Stimulated activated CD4-positive, alpha-beta T cell treated with anti-CD3 and anti-CD28 coated beads, Interleukin-15, amount 100 ng/mL, for 48 hours (primary cell): ENCODE measurements at places on chromosomes 12 and 14.

DNA sequence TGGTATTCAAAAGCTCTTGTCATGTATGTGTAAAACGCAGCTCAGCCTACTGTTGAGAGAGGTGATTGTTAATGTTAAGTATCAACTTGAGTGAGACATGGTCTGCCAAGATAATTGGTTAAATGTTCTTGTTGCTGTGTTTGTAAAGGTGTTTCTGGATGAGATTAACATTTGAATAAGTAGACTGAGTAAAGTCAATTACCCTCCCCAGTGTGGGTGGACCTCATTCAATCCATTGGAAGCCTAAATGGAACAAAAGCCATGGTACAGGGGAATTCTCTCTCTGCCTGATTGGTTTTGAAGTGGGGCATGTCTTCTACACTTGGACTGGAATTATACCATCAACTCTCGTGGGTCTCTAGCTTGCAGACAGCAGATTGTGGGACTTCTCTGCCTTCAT is 63.8 kb upstream of the RERGL start:
- no peak for DNase-seq

- DNase-seq: no peak
Observed at GRCh38 chr14:80764921-80765507, 176.5 kb downstream of the CEP128 start.

DNA sequence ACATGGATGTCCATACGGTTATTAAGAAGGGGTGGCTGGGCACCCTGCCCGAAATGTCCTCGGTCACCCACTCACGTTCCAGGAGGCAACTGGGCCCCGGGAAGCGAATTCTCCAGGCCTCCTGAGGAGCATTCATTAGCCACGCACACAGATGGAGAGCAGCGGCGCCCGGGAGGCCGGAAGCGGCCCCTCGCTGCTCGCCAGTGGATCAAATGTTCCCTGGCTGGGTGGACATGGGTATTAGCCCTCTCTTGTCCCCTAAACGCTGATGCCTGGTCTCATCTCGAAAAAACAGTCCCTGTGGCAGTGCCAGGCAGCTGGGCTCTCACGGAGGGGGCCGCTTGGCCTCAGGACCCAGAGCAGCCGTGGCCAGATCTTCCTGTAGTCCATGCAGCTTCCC is 59.0 kb upstream of the DLK1 start:
- DNase-seq: no peak

- no peak for DNase-seq
Observed at GRCh38 chr12:46773586-46774321, 52.0 kb downstream of the SLC38A4 start.

DNA sequence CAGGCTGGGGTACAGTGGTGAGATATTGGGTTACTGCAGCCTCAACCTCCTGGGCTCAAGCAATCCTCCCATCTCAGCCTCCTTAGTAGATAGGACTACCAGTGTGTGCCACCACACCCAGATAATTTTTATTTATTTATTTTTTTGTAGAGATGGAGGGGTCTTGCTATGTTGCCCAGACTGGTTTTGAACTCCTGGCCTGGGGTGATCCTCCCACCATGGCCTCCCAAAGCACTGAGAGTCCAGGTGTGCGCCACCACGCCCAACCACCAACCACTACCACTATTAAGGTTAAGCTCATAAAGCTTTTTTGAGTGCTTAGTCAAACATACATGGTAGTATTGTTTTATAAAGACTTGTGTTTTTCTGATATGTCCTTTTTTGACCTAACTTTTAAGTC is 3.9 kb downstream of the RIOX1 start:
- no peak for DNase-seq

GRCh38 chr12:130764475-130765185 is 48.5 kb upstream of the RIMBP2 start:
- DNase-seq: no peak

DNA sequence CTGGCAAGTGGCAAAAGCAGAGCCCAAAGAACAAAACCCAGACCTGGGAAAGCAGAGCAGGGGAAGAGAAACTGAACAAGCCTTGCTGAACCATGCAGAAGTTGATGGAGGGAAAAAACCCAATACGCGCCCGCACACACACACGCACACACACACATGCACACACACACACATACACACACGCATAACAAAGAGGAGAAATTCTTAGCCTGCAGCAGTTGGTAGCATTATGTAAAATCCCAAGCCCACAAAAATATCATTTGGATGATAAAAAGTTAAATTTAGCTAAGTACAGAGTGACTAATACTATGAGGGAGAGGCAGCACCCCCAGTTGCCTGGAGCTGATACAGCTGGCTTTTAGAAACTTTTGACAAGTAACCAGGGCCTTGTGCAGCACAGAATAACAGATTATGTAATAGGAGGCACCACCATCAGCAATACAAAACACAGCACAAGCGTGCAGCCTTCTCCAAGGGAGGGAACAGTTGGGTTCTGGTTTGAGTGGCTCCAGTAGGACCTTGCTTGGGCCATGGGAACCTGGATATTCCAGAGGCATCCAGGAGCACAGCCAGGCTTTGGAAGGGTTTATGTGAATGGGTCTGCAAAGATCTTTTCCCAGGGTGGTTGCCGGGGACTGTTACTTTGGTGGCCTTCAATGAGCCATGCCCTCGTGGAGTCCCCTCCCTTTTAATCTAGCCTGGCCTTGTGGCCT is 35.3 kb downstream of the PITPNM2 start:
- no peak for DNase-seq

DNA sequence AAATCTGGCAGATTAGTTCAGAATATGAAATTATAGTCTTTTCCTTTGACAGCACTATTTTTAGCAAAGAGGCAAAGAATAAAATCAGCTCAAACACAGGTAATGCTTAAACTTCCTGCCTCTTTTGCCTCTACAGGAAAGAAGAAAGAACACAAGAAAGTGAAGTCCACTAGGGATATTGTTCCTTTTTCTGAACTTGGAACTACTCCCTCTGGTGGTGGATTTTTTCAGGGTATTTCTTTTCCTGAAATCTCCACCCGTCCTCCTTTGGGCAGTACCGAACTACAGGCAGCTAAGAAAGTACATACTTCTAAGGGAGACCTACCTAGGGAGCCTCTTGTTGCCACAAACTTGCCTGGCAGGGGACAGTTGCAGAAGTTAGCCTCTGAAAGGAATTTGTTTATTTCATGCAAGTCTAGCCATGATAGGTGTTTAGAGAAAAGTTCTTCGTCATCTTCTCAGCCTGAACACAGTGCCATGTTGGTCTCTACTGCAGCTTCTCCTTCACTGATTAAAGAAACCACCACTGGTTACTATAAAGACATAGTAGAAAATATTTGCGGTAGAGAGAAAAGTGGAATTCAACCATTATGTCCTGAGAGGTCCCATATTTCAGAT is 17.4 kb downstream of the TMPO start:
- no peak for DNase-seq

DNA sequence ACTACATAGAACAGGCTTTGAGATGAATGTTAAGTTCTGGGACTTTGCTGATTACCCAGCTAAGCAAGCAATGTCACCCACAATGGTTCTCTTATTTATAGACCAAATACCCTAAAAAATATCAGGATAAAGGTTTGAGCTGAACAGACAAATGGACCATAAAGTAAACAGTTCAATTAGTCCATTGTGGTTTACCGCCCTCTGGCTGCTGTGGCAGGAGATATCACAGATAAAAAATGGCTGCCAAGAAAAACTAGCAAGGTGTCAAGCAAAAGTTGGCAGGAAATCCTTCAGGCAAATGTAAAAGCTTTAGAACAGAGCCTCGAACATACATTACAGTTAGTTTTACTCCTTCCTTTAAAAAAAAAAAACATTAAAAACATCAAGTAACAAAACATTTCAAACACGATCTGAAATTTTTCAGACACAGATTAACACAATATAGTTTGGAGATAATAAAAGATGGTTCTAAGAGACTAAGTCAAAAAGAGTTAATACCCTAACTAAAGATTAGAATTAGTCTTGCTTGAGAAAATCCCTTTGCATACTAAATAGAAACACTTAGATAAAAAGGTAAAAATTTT is 41.3 kb downstream of the MED13L start:
- no peak for DNase-seq

DNA sequence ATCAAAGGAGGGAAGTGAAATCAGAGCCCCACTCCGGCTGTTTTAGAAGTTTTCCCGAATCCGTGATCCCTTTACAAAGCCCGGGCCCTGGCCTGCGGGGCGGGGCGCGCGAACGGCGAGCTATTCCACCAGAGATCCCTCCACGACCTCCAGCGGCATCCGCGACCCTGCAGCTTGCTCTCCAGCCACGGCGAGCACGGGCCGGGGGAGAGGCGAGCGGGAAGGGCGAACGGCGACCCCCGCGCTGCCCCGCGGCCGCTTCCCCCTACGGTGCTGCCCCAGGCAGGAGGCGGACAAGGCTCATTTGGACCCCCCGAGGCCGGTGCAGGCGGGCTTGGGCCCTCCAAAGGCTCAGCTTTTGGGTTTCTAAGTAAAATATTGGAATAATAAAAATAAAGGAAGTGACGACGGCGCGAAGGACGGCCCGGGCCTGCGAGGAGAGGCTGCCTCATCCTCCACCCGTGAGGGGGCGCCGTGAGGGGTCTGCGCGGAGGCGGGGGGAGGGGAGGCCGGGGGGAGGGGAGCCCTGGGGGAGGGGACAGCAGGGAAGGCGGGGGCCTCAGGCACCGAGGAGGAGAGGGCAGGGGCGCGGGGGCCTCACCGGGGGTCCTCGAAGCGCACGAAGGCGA is 613 bp downstream of the SRSF9 start:
- DNase-seq: no peak

- no peak for DNase-seq
Observed at GRCh38 chr14:103503296-103503695, 19.3 kb downstream of the CKB start.

- no peak for DNase-seq
Observed at GRCh38 chr14:64536488-64537245, 3.9 kb upstream of the HSPA2 start.

GRCh38 chr12:49294086-49294803 is 702 bp upstream of the PRPH start:
- no peak for DNase-seq

GRCh38 chr14:20493634-20494033 is 11.7 kb upstream of the RNASE10 start:
- DNase-seq: no peak

DNA sequence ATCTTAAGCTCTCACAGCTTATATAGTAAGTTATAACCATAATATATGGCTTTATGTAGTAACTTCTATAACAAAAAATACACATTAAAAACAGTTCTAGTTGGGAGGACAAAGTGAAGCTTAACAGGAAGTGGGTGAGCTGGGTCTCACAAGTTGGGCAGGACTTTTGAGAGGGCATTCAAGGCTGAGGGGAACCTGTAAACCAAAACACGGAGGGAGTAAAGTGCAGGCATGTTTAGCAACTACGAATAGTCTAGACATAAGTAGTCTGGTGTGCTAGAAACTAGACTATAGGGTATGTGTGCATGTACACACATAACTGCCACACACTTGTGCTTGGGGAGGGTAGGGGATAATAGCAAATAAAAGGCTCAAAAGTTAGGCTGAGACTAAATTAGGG is 14.2 kb upstream of the NEK9 start:
- no peak for DNase-seq

DNA sequence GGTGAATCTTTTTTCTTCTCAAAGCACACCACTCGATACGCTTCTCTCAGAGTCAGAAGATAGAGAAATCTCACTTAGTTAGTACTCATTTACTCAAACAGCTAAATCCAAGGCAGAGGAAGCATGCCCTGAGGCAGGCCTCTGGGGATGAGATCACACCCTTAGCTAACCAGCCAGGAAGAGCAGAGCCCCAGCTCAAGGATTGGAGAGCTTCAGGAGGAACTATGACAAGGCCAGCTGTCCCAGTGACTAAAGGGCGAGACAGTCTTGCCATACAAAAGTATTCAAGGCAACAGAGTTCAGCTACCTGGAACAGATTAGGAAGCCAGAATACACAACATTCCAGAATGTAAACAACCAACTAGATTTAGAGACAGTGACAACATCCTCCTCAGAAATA is 197.7 kb upstream of the CCDC196 start:
- no peak for DNase-seq

GRCh38 chr12:62217466-62218194 is 42.6 kb upstream of the USP15 start:
- no peak for DNase-seq

DNA sequence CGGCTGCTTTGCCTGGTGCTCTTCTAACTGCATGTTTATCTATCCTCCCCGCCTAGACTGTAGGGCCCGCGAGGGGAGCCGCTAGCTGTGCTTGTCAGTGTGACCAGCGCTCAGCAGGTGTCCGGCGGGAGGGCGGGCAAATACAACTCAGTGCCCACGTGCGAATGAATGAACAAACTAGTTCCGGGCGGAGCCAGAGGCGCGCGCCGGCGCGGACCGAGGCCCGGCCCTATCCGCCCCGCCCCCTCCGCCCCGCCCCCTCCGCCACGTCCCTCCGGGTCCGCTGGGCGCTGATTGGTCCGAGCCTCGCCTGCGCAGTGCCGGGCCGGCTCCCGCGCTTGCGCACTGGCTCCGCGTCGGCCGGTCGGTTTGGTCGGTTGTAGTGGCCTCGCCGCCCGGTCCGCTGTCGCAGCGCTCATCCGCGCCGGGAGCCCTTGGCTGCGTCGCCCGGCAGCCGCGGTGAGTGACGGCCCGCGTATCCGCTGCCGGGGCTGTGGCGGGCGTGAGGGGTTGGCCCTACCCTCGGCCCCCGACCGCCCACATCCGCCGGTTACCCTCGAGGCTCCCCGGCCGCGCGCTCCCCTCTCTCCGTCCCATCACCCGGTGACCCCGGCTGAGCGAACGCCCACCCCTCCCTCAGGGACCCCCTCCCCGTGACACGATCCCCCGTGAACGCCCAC is 60.0 kb downstream of the DDX51 start:
- peak; percentile 77 for DNase-seq

DNA sequence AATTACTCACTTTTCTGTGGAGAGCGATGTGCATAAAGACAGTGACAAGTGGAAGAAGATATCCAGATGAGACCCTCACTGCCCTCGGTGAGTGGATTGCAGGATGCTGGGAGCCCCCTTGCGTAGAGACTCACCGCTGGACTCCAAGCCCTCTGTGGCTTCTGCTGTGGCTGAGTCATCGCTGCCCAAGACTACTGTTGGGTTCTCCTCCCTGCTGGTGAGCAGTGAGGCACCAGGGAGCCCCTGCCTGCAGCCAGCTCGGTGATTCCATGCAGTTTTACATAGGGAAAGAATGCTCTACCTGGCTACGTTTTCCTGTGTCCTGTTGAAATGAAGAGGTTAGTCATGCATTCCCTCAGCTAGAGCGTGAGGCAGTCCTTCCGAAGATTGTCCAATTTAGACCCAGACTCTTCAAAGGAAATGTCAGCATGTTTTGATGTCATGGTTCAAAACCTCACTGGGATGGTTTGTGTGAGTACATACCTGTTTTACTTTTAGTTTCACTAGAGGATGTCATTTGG is 28.2 kb downstream of the TRAF3 start:
- peak; percentile 44 for DNase-seq
